ENCODE measurements at places on chromosomes 5 and 9.
A peak's percentile ranks its signal among the peaks of the same experiment; 100 is the strongest.

DNA sequence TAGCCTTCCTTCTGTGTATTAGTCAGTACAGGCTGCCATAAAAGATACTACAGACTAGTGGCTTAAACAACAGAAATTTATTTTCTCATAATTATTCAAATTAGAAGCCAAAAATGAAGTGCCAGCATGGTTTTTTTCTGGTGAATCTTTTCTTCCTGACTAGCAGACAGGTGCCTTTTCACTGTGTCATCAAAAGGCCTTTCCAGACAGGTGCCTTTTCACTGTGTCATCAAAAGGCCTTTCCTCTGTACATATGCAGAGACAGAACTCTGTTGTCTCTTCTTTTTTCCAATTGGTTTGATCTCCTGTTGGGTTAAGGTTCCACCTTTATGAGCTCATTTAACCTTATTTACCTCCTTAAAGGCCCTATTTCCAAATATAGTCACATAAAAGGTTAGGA, 599.9 kb downstream of the ISL1 start:
- no peak for DNase-seq

- DNase-seq = no peak
Observed at GRCh38 chr5:150021491-150022157, 21.1 kb downstream of the HMGXB3 start.

- DNase-seq = no peak
Observed at GRCh38 chr5:176296-176823, 14.9 kb upstream of the LRRC14B start.

GRCh38 chr9:11312966-11313365, 700.2 kb upstream of the PTPRD start:
- no peak for DNase-seq

GRCh38 chr9:35790385-35791296, 750 bp upstream of the NPR2 start:
- peak; percentile 73 for DNase-seq

GRCh38 chr5:55597014-55597981, 62.5 kb upstream of the PLPP1 start:
- peak; percentile 67 for DNase-seq

- peak; percentile 87 for DNase-seq
Observed at GRCh38 chr5:172412724-172413286, 41.5 kb downstream of the SH3PXD2B start.

DNA sequence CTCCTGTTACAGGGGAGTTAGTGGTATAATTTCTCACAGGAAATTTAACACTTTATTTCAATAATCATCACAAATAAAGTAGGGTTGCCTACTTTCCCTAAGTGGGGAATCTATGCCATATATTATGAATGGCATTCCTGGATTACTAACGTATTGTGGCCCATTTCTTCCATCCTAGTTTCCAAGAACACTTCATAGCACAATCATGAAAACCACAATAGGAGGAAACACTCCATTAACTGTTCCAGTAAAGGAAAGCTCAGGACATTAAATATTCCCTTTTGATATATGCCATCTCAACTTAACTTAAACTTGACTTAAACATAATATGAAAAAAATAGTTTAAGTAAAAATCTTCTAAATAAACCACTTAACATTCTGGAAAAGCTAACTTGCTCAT, 2.1 kb downstream of the CPLANE1 start:
- DNase-seq = no peak

- no peak for DNase-seq
Observed at GRCh38 chr9:134064711-134065110, 3.1 kb downstream of the BRD3 start.

- no peak for DNase-seq
Observed at GRCh38 chr9:131398204-131398603, 4.3 kb downstream of the PRRC2B start.

DNA sequence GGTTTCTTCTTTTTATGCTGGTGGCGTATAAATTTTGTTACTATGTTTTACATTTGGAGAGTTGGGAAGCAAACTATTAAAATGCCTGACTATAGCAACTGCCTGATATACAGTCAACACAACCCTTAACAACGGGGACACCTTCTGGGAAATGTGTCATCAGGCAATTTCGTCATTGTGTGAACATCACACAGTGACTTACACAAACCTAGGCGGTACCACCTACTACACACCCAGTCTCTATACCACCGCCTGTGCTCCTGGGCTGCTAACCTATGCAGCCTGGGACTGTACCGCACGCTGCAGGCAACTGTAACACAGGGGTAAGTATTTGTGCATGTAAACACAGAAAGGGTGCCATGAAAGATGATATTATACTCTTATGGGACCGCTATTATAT, 1.3 kb upstream of the CDHR2 start:
- no peak for DNase-seq

GRCh38 chr9:91948101-91948596, 1.9 kb downstream of the ROR2 start:
- no peak for DNase-seq

DNA sequence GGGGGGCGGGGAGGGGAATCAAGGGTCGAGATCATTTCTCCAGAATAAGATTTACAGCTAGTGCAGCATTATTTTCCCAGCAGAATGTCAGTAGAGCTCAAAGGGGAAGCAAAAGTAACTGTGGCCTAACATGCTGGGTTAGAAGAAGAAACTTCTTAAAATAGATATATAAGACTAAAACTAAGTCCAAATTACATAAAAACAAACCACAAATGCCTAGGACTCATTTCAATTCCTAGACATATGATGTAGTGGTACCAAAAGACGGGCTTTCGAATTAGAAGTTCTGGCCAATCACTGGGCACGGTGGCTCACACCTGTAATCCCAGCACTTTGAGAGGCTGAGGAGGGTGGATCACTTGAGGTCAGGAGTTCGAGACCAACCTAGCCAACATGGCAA, 20.8 kb upstream of the MELK start:
- DNase-seq = no peak

GRCh38 chr9:37936965-37937364, 33.0 kb upstream of the SLC25A51 start:
- DNase-seq = peak; percentile 64

DNA sequence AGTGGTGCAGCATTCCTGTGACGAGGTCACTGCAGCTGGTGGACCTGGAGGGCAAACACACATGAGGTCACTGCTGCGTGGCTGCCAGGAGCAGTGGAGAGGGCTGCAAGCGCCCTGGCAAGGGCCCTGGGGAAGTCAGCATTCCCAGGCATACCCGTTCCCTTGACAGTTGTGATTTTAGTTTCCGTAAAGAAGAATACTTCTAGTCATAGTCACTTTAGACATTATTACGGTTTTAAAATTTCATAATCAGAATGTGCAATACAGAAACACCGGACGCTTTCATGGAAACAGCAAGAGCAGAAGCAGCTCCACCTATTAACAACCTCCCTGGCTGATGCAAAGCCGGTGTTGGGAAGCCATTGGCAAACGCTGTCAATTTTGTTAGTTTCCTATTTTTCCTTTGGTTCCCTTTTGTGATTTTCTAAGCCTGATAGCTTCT, 129.8 kb downstream of the GADD45G start:
- DNase-seq = no peak

GRCh38 chr9:111233963-111234362, 96.1 kb downstream of the OR2K2 start:
- DNase-seq = no peak

GRCh38 chr5:141811287-141812155, 66.7 kb downstream of the PCDH1 start:
- DNase-seq = no peak

DNA sequence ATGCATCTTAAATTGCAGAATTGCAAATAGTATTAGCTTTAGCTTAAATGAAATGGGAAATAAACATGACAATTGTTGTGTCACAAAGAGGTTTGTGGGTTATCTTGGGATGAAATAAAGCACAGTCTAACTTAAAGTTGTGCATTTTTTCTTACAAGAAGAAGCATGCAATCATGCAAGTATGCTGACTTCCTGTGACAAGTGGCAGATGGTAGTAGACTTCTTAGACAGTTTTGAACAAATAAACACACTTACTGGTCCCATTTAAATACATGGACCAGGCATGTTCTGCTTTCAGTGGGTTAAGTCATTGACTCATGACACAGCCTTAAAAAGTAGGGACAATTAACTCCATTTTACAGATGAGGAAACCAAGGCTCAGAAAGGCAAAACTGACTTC, 15.9 kb upstream of the C5orf63 start:
- no peak for DNase-seq

GRCh38 chr5:73678322-73678740, 52.3 kb downstream of the ARHGEF28 start:
- no peak for DNase-seq

Data from heart left ventricle (tissue), 16 donors.